ENCODE measurements at places on chromosomes 3 and 15. TPM values are rescaled to one million over a fixed set of nuclear protein-coding genes. Genes with fewer than 3 reads are reported as not detected.

ALDH1A2 gene
- total RNA-seq: 0.78 TPM

KCNMB2 gene
- total RNA-seq: not detected

PSTPIP1 gene
- not detected for total RNA-seq

CXCR6 gene
- not detected for total RNA-seq

CTXN2 gene
- not detected for total RNA-seq

CHP1 gene
- 87.1 TPM for total RNA-seq

FAM107A gene
- total RNA-seq: not detected

ALPK3 gene
- 0.37 TPM for total RNA-seq

KIF15 gene
- 2.7 TPM for total RNA-seq

ERC2 gene
- 0.78 TPM for total RNA-seq

COLQ gene
- 2.6 TPM for total RNA-seq

ZCWPW2 gene
- total RNA-seq: 1.2 TPM

TNFSF10 gene
- total RNA-seq: not detected

DNA sequence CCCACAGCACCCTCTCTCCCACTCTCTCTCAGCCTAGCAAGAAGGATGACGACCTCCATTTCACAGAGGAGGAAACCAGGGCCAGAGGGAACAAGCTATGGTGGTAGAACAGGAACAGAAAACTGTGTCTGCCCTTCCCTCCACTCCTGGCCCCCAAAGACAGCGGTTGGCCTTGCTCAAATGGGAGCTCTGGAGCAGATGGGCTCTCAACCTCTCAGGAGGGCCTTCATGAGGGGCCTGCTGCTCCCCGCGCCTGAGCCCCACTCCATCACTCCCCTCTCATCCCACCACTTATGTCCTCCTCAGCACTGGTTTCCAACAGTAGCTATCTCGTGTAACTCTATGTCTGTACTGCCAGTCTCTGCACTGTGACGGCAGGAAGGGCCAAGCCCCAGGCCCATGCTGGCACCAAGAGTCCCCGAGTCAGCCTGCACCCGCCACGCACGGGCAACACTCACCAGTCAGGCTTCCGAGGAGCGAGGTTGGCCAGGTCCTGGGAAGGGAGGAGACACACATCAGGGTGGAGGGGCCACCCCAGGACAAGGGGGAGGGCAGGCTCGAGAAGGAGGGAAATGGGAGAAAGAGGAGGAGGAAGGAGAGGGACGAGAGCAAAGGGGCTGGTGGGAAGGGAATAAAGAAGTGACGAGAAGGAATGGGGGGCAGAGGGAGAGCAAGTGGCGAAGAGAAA lies 45.5 kb downstream of the PTH1R start:
- no peak for DNase-seq

- DNase-seq: no peak
Observed at GRCh38 chr15:99213187-99213811, 36.1 kb downstream of the TTC23 start.

DNA sequence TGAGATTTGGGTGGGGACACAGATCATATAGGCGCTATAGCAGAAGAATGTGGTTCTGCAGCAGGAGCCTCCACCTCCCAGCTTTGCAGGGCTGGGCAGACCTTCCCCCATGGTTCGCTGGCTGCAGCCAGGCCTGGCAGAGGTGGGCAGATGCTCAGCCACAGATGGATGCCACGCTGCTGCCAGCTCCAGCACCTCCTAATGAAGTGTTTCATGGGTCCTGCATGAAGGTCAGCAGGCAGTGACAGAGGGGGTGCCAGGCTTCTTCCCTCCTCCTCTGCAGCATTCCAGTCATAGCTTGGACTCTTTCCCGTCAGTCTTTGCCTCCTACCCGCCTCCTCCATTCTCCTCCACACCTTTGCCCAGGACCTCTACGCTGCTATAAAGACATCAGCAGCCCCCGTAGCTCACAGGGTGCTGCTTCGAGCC lies 85.9 kb downstream of the SLCO3A1 start:
- no peak for DNase-seq

GRCh38 chr3:139291276-139292051 lies 52.4 kb upstream of the MRPS22 start:
- no peak for DNase-seq

GRCh38 chr3:40989141-40990061 lies 209.9 kb upstream of the CTNNB1 start:
- peak; percentile 59 for DNase-seq

GRCh38 chr3:126464093-126464492 lies 11.6 kb downstream of the ZXDC start:
- no peak for DNase-seq

- DNase-seq: no peak
Observed at GRCh38 chr3:4894891-4895530, 84.2 kb upstream of the BHLHE40 start.

DNA sequence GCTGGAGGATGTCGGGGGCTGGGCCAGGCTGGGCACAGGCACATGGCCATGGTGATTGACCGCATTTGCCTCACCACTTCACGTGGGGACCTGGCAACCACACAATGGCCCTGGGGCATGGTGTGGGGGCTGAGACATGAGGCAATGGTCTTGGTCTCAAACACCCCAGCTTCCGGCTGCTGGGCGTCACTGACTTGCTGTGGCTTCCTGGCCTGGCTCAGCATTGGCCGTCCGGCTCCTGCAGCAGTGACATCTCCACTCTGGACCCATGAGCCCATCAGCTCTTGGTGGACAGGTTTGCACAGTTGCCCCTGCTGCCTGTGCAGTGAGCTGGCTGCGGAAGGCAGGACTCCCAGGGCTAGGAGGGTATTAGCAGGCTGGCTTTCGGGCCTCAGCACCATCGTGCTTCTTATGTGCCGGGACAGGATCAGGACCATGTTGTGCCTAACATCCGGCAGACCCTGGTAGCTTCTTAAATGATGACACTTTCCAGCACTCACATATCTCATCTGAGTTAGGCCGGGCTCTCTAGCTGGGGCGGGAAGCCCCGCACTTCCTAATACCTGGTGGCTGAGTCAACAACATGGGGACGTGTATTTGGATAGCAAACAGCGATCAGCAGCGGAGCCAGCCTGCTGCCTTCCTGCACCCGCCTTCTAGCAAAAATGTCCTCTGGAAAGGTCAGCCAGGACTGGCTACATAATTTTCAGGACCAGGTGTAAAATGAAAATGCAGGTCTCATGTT lies 34.1 kb downstream of the ZNF710 start:
- DNase-seq: no peak

GRCh38 chr3:156825795-156826143 lies 384 bp upstream of the LEKR1 start:
- DNase-seq: no peak

DNA sequence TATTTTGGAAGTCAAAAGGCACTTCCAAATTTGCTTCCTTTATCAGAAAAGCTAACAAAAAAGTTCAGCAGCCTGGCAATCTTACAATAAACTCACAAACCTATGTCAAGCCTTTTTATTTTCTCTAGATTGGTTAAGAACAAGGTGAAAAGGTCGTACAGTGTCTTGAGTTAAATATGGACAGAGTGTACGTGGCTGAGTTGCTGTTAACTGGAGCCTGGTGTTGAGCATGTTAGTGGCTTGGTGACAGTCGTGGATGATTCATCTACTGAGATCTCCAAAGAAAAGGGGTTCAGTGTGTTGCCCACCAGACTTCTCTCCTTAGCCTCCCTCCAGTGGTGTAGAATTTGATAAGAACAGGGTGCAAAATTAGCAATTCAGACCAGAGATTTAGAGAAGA lies 89.7 kb downstream of the SSR3 start:
- DNase-seq: no peak

GRCh38 chr15:75924576-75924975 lies 20.9 kb downstream of the FBXO22 start:
- DNase-seq: no peak

DNA sequence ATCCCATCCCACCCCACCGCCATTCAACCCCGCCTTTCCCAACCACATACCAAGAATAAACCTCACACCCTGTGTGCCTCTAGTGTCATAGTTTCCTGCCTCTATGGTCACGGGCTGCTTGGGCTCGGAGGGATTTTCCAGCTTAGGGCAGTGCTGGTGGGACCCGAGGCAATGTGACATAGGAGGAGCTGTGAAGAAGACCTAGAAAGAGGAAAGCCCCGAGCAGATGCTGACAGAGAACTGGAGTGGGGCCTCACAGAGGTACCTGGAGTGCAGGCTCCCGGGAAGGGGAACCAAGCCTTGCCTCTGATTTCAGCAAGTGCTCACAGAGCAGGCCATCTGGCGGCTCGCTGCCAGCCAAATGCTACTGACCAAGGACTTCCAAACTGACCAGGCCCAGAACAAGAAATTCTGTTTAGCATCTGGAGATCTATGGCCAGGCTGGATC lies 27.5 kb downstream of the BHLHE40 start:
- no peak for DNase-seq

DNA sequence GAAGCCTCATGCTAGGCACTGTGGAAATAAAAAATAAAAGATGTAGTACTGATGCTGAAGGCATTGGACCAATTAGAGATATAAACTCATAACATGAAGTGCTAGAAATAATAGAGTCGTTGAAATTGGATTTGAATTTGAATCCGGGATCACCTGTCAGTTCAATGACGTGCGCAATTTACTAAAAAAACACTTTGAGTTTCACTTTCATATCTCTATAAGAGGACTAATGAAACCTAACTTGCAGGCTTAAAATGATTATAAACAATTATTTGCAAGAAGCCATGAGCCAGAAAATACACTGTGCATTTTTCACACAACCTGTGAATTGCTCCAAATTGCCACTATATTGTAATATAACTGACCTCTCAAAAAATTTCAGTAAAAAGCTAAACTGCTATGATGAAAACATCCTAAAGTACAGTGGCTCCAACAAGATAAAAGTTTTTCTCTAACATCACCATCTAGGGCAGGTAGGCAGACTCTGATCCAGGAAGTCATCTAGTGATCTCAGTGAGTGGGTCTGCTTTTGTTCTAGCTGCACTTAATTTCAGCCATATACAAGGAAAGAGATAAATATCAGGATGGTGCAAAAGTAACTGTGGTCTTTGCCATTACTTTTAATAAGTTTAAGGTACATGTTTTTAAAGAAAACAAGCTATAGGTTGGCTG lies 440.2 kb downstream of the CNTN6 start:
- no peak for DNase-seq

GRCh38 chr3:157508461-157508860 lies 5.2 kb upstream of the VEPH1 start:
- DNase-seq: no peak

GRCh38 chr3:135271177-135272025 lies 476.3 kb downstream of the EPHB1 start:
- DNase-seq: no peak

- DNase-seq: no peak
Observed at GRCh38 chr15:39204031-39204430, 376.8 kb upstream of the THBS1 start.

DNA sequence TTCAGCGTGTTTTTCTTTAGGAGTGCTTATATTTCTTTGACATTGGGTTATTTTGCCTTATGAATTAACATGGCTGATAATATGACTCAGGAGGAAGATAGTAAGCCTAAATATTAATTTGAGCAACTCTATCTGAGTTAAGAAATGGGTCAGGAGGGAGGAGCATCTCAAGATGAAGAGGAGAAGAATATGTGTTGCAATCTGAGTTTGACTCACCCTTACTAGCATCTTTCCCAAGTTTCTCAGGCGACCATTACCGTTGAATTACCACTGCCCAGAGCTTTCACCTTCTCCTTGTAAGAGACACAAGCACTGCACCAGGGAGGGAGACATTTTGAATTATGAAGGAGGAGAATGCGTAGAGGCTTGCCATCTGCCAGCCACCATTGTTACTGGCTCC lies 138.3 kb upstream of the MYRIP start:
- no peak for DNase-seq

- DNase-seq: no peak
Observed at GRCh38 chr15:72783004-72783639, 436 bp downstream of the ADPGK start.

GRCh38 chr15:36175186-36175740 lies 404.2 kb upstream of the CDIN1 start:
- no peak for DNase-seq

- DNase-seq: no peak
Observed at GRCh38 chr15:59738676-59739075, 49.6 kb upstream of the BNIP2 start.

- DNase-seq: no peak
Observed at GRCh38 chr3:10226293-10226692, 22.0 kb upstream of the TATDN2 start.

DNA sequence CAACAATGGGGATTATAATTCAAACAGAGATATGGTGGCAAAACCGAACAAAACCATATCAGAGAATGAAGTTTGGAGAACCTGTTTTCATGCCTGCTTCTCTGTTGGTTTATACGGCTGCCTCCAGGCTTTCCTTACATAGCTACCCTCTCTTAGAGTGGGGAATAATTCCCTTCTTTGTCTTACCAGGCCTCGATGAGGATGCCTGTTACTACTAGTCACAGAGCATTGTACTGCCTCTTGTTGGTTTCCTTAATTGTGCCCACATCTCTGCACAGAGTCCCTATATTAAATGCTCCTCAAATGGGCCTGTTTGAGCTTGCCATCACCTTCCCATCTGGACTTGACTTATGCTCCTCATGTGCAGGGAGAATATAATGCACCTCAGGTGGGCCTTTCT lies 92.9 kb downstream of the NCEH1 start:
- DNase-seq: no peak

DNA sequence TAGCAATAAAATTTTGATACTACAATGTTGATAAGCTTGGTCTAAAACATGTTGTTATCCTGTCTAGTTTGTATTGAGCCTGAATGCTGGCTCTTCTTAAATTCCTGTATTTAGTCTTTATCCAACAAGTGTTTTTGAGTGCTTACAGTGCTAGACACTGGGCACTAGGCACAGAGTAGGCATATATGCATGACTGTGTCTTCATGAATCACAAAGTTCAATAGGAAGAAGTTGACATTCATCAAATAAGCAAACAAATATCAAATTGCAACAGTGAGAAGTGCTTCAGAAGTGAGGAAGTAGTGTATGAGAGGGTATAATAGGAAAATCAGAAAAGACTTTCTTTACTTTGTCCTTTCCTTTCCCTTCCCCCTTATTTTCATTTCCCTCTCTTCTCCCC lies 6.8 kb downstream of the CD96 start:
- DNase-seq: no peak

DNA sequence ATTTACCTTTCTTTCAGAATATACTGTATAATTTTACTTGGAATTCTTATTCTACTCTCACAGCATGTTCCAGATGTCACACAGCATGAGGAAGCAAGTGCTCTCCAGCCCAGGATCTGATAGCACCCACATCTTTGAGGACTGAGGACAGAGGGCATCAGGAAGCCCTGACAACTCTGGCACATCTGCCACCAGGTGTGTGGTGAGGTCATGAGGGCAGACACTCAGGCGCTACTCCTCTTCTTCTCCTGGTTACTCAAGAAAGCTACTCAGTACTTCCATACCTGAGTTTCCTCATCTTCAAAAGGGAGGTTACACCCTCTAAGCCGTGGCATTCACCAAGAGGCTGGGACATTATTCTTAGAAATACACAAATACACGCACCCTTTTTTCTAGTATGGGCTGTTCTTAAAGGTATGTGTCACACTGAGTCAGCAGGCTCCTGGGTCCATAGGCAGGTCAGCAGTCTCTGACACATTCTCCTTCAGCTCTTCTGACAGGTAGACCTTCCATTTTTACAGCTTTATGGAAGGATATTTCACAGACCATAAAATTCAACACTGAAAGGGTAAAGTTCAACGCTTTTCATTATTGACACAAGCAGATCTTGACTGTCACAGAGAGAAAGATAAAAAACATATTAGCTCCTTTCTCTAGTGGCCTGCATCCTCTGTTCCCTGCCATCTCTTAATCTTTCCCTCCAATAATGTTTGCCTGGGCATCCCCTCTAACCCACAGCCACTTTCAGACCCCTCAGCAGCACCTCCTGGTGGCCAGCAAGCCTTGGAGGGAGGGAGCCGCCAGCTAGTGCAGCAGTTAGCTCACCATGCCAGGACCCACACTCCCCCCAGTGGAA lies 103.2 kb upstream of the TJP1 start:
- peak; percentile 88 for DNase-seq

GRCh38 chr3:179929091-179929529 lies 107.6 kb downstream of the PEX5L start:
- DNase-seq: no peak
